Sciatic nerve (tissue), 2 donors: ENCODE measurements at places on chromosomes 1 and 21. TPM values are rescaled to one million over a fixed set of nuclear protein-coding genes. Genes with fewer than 3 reads are reported as not detected.

DNA sequence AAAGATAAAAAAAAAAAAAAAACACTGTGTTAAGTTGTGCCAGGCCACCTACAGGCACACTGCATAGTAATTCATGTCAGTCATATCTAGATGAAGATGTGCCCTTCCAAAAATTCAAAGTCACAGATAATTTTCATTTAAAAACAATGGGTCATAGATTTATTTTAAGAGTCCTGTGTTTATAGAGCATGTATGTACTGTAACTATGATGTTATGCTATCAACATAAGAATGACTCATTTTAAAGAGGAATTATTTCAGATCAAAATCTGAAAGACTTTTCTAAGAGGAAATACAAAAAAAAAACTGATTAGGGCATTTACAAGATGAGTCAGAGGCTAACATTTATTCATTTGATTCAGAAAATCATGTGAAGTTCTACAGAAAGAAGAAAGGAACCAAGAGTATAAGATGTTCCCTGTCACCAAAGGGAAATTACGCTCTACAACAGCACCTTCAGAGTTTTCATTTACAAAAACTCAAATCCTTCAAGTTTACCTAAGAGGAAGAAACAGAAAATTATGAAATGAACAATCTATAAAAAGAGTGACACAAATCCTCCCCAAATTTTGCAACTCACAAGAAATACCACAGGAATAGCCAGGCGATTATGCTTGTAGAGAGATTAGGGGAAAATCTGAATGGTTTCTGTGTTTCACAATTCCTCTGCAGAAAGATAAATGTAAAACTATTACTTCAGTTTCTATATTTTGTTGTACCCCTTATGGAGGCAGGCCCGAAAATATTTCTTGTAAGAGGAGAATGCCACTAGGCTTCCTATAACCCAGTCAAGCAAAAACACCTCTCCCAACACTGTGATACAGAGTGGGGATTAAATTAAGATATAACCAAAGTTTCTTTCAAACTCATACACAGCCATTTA lies 13.8 kb downstream of the TP53BP2 start:
- DNase-seq, result no peak

GRCh38 chr1:155086128-155086741 lies 7.6 kb downstream of the EFNA3 start:
- DNase-seq, result no peak

- DNase-seq, result no peak
Measured at GRCh38 chr1:187763465-187763864, 934.7 kb downstream of the PLA2G4A start.

DNA sequence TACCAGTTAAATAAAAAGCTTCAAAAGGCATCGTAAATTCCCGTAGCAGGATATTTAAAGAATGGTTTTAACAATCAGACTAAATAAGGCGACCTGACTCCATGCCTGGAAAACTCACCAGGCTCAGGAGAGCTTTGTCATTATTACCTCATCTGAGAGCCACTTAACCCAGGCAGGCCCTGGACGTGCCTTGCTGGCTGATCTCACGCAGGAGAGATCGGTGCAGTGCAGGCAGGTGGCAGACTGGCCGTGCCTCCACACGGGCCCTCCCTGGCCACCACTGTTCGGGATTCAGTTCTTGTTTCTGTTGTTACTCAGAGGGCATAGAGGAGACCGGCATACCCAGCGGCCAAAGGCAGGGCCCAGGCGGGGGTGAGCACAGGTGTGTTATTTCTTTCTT lies 6.4 kb downstream of the MT1HL1 start:
- no peak for DNase-seq

DNA sequence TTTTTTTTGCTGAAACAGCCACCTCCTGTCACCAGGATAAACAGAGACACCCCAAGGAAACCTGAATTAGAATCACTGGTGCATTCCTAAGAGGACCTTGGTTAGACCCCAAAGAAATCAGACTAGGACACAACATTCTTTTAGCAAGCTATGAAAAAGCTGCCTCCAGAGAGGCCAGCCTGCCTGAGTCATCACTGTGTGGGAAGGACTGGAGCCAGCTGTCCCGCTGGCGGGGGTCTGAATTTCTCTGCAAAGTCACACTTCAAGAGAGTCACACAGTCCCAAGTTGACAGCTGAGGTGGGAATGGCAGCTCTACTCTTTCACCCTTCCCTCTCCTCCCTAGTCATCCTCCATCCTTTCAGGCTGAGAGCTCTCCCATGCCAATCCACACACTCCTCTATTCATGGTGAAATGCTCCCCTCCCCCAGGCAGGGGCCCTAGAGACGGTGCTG lies 405.0 kb upstream of the POU3F1 start:
- DNase-seq, result no peak

GRCh38 chr1:33712186-33712585 lies 151.7 kb upstream of the HMGB4 start:
- no peak for DNase-seq

GRCh38 chr1:184823080-184823479 lies 68.4 kb upstream of the EDEM3 start:
- no peak for DNase-seq

The MUL1 gene
- total RNA-seq, result 20.6 TPM

The ALX3 gene
- not detected for total RNA-seq
